ENCODE measurements at places on chromosomes 7 and 10.
A peak's percentile ranks its signal among the peaks of the same experiment; 100 is the strongest.

DNA sequence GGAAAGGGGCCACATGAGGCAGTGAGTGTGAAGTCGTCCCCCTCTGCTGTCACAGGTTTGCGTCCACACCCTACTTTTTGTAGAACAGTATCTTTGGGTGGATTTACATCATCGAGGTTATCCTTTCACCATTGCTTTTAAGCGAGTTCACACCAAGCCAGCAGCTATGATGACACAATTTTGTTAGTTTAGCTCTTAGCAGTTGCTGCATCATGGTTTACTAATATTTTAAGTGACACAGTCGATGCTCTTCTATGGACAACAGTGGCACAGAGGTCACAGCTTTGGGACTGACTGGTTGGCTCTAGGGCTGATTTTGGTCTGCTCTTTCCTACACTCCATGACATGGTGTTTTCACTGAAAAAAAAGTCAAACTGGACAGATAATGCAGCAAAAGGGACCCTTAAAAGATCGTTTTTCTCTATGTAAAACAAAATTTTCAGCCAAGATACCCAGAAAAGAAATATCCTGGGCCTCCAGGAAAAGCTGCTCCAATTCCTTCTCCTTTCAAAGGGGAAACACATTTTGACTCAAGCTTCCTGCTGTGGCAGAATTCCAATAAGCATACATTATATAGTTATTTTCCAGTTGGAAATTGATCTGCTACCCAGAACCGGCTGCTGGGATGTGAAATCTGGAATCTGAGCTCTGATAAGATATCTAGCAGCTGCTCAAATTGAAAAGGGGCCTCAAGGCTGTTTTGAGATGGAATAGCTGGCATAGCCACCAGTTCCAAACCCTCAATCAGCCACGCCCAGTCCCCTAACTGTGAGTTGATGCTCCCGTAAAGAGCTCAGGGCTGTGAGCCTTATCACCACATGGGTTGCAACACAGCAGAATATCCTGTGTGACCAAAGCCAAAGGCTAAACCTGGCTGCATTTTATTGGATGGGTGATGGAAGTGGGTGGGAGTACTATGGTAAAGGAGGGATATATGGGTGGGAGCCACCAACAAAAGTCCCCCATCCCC, 114.2 kb downstream of the SMURF1 start:
- no peak for DNase-seq

- DNase-seq: no peak
Observed at GRCh38 chr10:98556061-98556460, 109.3 kb upstream of the HPS1 start.

DNA sequence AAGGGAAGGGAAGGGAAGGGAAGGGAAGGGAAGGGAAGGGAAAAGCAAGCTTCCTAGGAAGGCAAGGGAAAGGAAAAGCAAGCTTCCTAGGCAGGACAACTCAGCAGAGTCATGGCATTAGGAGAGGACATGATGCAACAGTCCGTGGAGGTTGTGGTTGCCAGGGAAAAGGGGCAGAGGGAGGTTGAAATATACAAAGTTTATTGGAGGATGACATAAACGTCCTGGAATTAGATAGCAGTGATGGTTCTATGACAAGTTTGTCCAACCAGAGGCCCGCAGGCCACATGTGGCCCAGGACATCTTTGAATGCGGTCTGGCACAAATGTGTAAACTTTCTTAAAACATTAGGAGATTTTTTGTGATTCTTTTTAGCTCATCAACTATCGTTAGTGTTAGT, 59.8 kb upstream of the OPN4 start:
- no peak for DNase-seq

DNA sequence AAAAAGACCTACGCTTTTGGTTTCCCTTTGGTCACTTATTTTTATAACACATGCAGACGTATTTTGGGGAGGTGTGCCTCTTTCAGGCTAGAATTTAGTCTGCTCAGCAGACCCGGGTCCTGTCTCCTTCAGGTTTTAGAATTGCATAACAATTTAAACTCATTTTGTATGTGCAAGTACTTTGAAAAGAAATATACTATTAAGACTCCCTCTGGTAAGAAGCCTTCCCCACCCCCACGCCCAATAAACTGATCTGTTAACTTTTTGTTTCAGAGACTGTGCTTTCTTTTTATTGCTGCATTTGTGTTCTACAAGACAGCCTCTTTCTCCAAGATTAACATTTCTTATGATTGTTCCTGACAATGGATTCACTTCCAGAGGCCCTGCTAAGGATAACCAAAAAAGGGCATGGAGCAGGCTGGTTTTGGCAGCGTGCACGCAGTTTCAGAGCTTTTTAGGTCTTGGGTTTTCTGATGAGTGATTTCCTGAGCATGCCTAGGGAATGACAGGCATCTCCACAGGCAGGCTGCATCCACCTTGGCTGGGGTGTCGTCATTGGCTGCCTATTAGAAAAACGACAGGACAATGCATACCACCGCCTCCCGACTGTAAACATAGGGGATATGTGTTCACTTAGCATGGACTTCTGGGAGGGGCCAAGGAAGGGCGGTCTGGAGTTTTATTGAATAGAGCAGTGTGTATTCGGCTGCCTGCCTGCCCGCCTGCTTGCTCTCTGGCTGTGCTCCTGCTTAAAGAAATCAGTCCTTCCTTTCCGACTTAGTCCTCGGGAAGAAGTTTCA, at the start of gene CALD1:
CALD1 (plus strand) TSS at position 694 of the 800 bp plus-strand sequence. CDS start 88,100 bp downstream, outside the sequence.
- peak; percentile 4 for DNase-seq

GRCh38 chr10:124138195-124138882, 44.9 kb upstream of the CHST15 start:
- no peak for DNase-seq

- no peak for DNase-seq
Observed at GRCh38 chr10:734481-734880, 45.0 kb upstream of the DIP2C start.

GRCh38 chr7:90857603-90858002, 261.5 kb downstream of the CDK14 start:
- DNase-seq: no peak

Data from nucleus accumbens (tissue), 56 donors.